ENCODE measurements at places on chromosomes 1 and 21.

- DNase-seq, result no peak
Measured at GRCh38 chr21:24955275-24955961, 651.9 kb downstream of the MRPL39 start.

- no peak for DNase-seq
Measured at GRCh38 chr1:40977716-40978115, 1.8 kb upstream of the CTPS1 start.

- no peak for DNase-seq
Measured at GRCh38 chr1:213183036-213183672, 132.1 kb downstream of the RPS6KC1 start.

- no peak for DNase-seq
Measured at GRCh38 chr1:107649023-107649422, 316.0 kb downstream of the VAV3 start.

DNA sequence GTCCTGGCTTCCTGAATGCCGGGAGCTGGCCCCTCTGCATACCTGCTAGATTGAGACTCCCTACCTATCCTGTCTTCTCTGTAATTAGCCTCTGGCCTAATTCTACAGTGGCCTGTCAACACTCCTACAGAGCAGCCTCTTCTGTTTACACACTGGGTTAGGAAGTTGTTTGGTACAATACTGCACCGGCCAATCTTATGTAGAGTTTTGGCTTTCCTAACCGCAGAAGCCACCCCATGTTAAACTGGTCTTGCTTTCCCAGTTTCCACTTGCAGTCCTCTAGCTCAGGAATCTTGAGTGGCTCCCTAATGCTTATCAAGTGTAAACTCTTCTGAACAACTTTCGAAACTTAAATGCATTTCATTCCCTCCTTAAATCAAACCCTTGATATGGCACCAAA is 42.8 kb downstream of the DPH5 start:
- DNase-seq, result no peak

DNA sequence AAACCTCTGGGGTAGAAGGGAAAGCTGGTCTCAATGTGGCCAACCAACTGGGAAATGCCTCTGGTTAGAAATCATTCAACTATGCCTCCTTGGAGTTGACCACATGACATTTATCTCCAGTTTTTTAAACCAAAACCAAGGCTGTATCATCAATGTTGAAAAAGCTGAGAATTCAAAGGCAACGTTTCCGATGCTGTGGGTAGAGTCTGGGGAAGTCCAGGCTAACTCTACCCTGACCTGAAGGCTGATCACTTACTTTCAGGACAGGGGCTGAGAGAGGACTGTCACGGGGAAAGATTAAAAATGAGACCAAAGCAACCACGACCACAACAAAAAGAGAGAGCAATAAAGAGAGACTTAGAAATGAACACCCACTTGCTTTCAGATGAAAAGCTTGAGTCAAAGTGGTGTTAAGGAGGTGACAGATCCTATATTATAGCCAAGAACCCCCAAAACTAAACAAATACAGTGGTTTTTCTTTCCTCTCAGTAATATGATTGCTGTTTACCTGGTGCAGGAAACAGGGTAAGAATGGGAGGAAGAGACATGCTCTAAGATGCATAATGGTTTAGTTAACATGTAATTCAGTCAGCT is 90.8 kb upstream of the TNFSF4 start:
- no peak for DNase-seq
